NCI-H1930 (cell line): ENCODE measurements at places on chromosomes 6 and 20.
A peak's percentile ranks its signal among the peaks of the same experiment; 100 is the strongest.

DNA sequence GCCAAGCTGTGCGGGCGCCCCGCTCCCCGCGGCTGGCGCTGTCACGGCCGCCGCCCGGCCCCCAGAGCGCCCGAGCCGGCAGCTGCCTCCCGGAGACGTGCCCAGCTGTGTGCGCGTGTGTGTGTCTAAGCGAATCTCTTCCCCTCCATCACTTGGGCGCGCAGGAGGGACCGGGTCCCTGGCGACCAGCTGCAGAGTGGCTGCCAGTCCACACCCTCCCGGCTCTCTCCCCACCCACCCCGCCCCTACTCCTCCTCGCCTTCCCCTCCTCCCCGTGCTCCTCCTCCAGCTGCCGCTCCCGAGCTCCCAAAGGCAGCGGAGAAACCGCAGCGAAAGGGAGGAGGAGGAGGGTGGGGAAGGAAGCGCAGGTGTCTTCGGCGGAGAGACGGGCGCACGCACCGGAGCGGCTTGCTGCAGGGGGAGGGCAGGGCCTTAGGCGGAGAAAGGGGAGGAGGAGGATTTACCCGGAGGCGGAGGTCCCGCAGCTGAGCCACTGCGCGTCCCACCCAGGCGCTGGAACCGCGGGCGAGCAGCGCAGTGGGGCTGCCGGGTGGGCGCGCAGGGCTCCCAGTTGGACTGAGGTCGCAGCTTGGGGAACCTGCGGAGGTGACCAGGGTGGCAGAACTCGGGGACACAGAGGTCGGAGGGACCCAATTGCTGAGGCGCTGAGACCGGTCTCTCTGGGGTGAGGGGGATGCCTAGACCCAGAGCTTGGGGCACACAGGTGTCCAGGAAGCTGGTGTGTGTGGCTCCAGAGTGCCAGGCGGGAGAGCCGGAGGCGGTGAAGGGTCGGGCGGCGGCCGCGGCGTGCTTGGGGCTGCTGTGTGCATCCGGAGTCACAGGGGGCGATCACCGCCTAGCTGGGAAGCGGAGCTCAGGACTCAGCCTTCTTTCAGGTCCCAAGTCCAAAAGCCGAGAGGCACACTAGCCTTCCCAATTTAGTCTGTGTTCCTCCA is at the start of gene HS3ST5:
HS3ST5 (minus strand) TSS at position 198 of the 956 bp plus-strand sequence. CDS start 280,178 bp downstream, outside the sequence.
- peak; percentile 28 for DNase-seq

- no peak for DNase-seq
These were observed 83.3 kb downstream of the SYCP2 start for GRCh38 chr20:59850018-59850641.

DNA sequence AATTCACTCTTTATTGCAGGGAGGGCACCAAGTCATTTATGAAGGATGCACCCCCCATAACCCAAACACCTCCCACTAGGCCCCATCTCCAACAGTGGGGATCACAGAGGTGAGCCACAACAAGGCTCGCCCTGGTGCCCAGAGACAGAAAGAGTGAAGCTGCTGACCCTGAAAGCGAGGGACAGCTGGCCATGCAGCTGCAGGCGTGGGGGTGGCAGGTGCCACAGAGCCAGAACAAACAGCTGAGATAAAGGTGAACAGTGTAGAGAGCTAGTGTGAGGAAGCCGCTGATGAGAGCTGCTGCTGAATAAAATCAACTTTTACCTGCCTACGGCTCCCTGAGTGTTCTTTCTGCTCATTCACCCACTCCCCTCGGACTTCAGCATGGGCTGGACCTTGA is 18.8 kb upstream of the RGS17 start:
- DNase-seq: no peak

- no peak for DNase-seq
These were observed 24.5 kb upstream of the POPDC3 start for GRCh38 chr6:105204331-105204730.

DNA sequence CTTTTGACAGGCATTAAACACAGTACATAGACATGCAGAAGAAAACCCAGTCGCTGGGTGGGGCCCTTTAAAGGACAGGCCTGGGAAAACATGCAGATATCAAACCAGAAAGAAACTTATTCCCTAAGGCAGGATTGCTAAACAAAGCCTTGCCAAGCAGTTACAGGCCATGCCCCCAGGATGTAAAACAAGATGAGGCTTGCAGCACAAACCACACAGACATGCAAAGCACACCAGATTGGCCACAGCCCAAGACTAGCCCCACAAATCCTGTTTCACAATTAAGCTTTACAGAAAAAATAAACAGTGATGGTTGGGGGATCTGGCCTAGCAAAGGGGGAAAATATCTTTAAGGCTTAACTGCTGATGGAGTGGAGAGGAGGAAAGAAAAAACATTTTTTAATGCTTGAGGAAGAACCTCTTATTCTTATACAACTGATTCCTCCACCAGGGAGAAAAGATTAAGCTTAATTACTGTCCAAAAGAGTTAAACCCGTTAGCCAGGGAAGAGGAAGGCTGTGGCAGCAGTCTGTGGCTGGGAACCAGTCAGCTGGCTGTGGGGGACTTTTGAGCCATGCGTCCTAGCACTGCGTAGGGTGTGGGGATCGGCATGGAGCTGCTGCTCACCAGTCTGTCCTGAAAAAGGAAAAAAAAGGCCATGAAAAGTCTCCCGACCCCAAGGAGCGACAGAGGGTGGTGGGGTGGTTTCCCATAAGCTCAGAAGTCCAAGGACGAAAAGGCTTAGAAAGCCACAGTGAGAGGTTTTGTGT is 28.4 kb downstream of the COL19A1 start:
- DNase-seq: no peak

DNA sequence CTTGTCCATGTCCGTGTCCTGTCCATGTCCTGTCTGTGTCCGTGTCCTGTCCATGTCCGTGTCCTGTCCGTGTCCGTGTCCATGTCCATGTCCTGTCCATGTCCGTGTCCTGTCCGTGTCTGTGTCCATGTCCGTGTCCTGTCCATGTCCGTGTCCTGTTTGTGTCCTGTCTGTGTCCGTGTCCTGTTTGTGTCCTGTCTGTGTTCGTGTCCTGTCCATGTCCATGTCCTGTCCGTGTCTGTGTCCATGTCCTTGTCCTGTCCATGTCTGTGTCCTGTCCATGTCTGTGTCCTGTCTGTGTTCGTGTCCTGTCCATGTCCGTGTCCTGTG is 55.0 kb upstream of the BHLHE23 start:
- no peak for DNase-seq

- DNase-seq: no peak
These were observed 120.9 kb upstream of the SLC2A12 start for GRCh38 chr6:134173366-134173725.

- DNase-seq: no peak
These were observed 10.6 kb downstream of the SIRPG start for GRCh38 chr20:1646975-1647431.

GRCh38 chr6:139695361-139695760 is 320.9 kb upstream of the CITED2 start:
- DNase-seq: no peak

GRCh38 chr6:122459240-122459639 is 12.4 kb downstream of the SERINC1 start:
- no peak for DNase-seq

DNA sequence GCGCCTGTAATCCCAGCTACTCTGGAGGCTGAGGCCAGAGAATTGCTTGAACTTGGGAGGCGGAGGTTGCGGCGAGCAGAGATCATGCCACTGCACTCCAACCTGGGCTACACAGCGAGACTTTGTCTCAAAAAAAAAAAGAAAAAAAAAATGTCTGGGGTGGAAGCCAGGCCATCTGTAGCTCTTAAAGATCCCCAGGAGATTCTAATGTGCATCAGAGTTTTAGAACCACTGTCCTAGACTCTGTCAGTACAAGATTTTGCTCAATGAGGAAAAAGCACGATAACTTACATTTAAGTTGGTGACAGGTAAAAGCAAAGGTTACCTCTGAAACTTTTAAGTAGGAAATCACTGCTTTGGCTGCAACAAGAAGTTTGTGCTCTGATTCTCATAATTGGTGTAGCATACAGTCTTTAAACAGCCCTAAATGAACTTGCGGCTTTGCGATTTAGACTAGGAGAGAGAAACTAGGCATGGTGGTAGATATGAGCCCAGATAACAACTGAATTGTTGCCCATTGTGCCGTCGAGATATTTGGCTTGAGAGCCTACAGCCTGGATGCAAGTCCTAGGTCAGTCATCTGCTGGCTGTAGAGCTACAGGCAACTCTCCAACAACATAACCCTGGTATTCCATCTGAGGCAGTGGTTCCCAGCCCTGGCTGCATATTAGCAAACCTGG is 67.2 kb downstream of the BACH2 start:
- DNase-seq: no peak

DNA sequence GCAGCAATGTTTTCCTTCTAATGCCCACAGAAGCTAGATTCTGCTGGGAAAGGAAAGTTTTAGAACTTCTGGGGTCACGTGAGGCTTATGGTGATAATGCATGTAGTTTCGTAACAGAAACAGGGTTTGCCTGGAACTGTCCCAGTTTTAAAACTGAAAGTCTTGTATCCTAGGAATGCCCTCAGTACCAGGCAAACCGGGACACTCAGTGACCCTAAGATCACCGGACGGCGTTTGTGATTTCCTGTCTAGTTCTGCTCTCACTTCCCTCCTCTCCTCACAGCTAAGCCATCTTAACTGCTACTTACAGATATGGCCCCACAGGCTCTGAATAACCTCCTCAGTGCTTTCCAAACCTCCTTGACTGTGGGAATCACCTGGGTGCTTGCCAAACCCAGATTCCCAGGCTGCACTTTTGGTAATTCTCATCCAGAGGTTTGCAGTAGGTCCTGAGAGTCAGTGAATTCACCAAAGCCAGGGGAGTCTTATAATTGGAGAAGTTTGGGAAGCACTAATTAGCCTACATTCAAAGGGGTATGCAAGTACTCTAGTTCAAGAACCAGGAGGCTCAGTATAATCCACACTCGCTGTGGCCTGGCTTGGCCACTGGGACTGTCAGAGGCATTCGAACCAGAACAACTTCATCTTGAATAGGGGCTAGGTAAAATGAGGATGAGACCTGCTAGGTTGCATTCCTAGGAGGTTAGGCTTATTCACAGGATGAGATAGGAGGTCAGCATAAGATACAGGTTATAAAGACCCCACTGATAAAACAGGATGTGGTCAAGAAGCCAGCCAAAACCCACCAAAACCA is 231.6 kb upstream of the MYLIP start:
- no peak for DNase-seq

- no peak for DNase-seq
These were observed 8.5 kb downstream of the HLA-DMB start for GRCh38 chr6:32932132-32932868.

- no peak for DNase-seq
These were observed 20.3 kb downstream of the ENPP1 start for GRCh38 chr6:131828080-131828479.

GRCh38 chr6:21240709-21241108 is 352.8 kb upstream of the SOX4 start:
- no peak for DNase-seq

GRCh38 chr6:54860739-54861138 is 14.2 kb downstream of the FAM83B start:
- no peak for DNase-seq

- no peak for DNase-seq
These were observed 426.0 kb downstream of the LMBRD1 start for GRCh38 chr6:69370763-69371162.

DNA sequence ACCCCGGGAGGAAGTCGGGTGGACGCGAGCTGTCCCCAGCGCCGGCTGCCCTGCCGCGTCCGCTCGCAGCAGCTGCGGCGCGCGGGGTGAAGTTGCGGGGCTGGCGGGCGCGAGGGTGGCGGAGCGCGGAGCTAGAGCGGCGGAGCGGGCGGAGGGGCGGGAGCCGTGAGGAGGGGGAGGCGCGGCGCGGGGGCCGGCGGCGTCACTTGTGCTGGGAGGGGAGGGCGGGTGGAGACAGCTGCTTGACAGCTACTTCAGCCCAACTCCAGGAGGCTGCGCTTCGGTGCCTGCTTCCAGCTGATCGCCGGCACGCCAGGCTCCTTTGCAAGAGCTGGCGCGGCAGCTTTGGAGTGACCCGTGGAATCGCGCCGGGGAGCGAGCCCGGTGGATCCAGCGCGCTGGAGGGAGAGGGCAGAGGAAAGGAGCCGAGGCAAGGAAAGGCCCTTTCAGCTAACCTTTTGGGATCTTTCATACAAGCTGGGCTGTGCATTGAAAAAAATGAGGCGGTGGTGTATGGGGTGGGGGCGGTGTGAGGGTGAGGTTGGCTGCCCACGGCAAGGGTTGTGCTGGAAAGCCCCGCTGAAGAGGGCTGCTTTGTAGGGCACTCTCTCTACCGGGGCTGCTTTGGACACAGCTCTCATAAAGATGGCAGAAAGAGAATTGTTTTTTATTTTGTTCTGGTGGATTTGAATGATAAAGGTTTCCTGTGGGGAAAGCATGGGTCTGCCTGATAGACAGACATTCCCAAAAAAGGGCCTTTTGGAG is 24.6 kb downstream of the RIPOR2 start:
- peak; percentile 41 for DNase-seq

- no peak for DNase-seq
These were observed 47.5 kb downstream of the RNASET2 start for GRCh38 chr6:166908811-166909210.

- no peak for DNase-seq
These were observed 8.0 kb downstream of the REPS1 start for GRCh38 chr6:138979813-138980668.

GRCh38 chr6:132819405-132820161 is 5.2 kb downstream of the RPS12 start:
- no peak for DNase-seq

DNA sequence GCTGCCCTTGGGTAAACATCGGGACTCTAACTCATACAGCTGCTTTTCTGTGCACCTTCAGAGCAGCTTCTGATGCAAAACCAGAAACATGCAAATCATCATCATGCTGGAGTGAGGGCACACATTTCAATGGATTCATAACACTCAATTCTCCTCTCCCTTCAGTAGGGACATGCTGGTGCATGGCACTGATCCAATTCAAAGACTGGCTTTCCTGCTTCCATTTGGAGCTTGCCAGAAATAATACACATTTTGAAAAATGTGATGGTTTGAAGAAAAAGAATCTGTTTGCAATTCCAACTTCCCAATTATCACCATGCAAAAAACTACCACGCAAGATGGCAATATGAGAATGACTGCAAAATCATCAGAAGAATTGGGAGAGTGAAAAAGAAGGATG is 65.2 kb upstream of the PDE10A start:
- no peak for DNase-seq

DNA sequence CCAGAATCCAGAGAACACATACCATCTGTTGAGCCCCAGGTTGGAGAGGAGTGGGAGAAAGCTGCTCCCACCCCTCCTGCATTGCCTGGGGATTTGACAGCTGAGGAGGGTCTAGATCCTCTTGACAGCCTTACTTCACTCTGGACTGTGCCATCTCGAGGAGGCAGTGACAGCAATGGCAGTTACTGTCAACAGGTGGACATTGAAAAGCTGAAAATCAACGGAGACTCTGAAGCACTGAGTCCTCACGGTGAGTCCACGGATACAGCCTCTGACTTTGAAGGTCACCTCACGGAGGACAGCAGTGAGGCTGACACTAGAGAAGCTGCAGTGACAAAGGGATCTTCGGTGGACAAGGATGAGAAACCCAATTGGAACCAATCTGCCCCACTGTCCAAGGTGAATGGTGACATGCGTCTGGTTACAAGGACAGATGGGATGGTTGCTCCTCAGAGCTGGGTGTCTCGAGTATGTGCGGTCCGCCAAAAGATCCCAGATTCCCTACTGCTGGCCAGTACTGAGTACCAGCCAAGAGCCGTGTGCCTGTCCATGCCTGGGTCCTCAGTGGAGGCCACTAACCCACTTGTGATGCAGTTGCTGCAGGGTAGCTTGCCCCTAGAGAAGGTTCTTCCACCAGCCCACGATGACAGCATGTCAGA is 77.4 kb downstream of the ASXL1 start:
- DNase-seq: no peak
